Hair follicle dermal papilla cell (primary cell): ENCODE measurements at places on chromosomes 5 and 9. TPM values are rescaled to one million over a fixed set of nuclear protein-coding genes. Genes with fewer than 3 reads are reported as not detected.

CARTPT gene
- not detected in 2 replicates for total RNA-seq

ANXA2R gene
- total RNA-seq, result 1.9 and 3.6 TPM in 2 replicates

FAM200C gene
- 1.7 and 3.2 TPM in 2 replicates for total RNA-seq

PRR7 gene
- total RNA-seq, result 8.6 and 14.6 TPM in 2 replicates

EQTN gene
- 0.16 TPM in 1 of 2 replicates, not detected in the other for total RNA-seq

ALDH7A1 gene
- total RNA-seq, result 24.7 and 33.5 TPM in 2 replicates

SLC45A2 gene
- 0.16 TPM in 1 of 2 replicates, not detected in the other for total RNA-seq

NRG2 gene
- 2.8 and 4.5 TPM in 2 replicates for total RNA-seq

OR13C8 gene
- not detected in 2 replicates for total RNA-seq

ENG gene
- 28.9 and 33.0 TPM in 2 replicates for total RNA-seq
